Hematopoietic multipotent progenitor cell treated with erythropoietin and hydrocortisone succinate and interleukin-3 and kit ligand, for 6 days (in vitro differentiated cells): ENCODE measurements at places on chromosomes 1 and 21.

- DNase-seq, result no peak
These were observed 20.1 kb downstream of the NADK start for GRCh38 chr1:1758059-1758621.

GRCh38 chr1:207748737-207749528 is 2.9 kb upstream of the CD46 start:
- DNase-seq, result no peak

DNA sequence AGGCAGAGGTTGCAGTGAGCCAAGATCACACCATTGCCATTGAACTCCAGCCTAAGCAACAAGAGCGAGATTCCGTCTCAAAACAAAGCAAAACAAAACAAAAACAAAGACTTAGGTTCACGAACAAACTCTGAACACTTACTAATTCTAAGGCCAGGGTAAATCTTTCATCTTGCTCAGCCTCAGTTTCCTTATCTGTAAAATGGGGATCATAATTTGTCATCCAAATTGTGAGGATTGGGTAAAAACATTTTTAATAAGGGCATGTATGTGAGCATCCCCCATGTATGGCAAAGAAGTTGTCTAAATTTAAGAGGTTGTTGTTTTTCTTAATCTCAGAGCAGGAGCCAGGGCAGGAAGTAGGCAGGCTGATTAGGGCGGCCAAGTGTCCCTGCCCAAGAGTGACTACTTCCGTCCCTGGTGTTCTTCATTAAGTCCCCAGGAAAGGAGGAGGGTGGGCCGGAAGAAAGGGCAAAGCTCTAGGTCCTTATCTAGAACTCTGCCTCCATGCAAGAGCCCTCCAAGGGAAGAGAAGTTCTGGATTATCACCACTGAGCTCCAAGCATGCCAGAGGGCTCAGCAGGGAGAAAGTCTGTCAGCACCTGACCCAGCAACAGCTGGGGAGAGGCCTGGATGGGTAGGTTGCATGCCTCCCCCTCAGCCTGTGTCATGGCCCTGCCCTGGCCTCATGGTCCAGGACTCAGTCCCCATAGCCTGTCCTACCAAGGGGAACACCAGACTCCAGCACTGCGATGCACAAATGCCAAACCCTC is 49.9 kb upstream of the CLIC4 start:
- DNase-seq, result peak; percentile 91

GRCh38 chr1:245566952-245567351 is 412.2 kb downstream of the KIF26B start:
- no peak for DNase-seq

DNA sequence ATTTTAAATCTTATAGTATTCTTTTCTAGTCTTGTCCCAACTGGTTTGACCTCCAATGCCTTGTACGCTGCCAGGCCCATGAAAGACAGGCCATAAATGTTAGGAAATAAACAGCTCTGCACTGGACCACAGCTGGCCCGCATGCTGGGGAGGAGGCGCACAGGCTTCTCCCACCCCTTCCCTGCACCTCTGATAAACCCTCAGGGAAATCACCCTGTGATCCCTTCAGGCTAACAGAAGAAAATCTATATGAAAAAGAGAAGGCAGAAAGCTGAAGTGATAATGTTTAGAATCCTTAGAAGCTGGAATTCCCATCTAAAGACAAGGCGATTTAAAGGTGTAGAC is 41.5 kb downstream of the COLGALT2 start:
- DNase-seq, result no peak
